ENCODE measurements at places on chromosomes 16 and 17.

- no peak for DNase-seq
Measured at GRCh38 chr17:72193391-72194106, 72.7 kb downstream of the SOX9 start.

DNA sequence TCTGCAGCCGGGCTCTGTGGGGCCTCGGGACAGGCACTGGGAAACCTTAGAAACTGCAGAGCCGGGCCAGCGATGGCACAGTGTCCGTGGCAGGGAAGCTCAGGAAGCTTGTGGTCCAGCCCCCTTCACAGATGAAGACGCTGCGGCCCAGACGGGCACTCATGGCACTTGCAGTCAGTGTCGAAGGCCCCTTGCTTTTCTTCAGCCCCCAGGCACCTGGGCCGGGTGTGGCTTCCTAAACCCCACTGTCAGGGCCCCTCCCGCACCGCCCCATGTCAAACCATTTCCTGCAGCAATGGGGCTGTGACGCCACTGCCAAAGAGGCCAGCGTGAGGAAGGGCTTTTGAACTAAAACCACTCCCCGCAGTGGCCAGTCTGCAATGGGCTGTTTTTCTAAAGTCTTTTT, 164.0 kb downstream of the LAT start:
- DNase-seq = no peak

DNA sequence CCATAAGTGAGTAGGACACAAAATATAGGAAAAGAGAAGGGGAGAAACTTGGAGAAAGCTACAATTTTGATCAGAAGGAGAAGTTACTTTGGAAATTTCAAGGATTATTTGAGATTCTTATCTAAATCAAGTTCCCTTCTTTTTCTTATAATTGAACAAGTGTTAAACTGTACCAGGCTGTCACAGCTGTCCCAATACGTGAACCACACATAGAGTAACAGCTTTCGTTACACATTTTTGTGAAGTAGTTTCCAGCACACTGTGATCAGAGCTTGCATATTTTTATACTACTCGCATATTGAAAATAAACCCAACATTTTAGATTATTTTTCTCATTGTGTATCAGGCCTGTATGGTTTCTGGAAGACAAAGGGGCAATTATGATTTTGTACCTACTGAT, 412.8 kb upstream of the PSMD7 start:
- DNase-seq = no peak

DNA sequence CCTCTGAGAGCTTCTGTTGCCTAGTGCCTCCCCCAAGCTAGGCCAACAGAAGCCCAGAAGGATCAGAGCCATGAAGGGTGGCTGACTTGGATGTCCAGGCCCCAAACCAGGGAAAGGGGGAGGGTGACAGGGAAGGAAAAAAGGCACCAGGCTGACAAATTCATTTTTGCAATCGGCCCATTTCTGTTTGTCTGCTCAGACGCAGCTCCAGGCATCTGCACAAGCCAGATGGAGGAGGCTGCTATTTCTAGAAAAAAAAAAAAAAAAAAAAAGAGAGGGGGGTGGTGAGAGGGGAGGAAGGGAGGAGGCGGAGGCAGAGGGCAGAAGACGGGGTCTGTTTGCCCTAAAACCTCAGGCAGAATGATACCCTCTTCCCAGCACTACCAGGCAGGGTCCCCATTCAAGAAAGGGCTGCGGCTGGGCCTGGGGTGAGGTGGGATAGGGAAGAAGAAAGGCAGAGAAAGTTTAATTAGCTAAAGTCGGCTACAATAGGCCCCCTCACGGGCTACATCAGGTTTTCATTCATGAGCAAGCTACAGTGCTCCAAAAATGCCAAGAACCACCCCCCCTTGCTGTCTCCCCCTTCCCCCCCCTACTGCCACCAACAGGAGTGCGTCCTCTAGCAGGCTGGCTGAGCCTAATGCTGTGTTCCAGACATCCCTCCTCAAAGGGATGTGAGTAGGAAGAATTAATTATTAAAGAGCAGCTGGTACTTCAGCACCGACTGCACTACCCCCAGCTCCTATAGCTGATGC, 2.4 kb downstream of the HDAC5 start:
- no peak for DNase-seq
